ENCODE measurements at places on chromosomes 11 and 22.
A peak's percentile ranks its signal among the peaks of the same experiment; 100 is the strongest.

GRCh38 chr22:20866736-20867135 is 7.9 kb downstream of the SNAP29 start:
- DNase-seq: no peak

- no peak for DNase-seq
Observed at GRCh38 chr11:43578346-43579170, 102.0 kb upstream of the HSD17B12 start.

DNA sequence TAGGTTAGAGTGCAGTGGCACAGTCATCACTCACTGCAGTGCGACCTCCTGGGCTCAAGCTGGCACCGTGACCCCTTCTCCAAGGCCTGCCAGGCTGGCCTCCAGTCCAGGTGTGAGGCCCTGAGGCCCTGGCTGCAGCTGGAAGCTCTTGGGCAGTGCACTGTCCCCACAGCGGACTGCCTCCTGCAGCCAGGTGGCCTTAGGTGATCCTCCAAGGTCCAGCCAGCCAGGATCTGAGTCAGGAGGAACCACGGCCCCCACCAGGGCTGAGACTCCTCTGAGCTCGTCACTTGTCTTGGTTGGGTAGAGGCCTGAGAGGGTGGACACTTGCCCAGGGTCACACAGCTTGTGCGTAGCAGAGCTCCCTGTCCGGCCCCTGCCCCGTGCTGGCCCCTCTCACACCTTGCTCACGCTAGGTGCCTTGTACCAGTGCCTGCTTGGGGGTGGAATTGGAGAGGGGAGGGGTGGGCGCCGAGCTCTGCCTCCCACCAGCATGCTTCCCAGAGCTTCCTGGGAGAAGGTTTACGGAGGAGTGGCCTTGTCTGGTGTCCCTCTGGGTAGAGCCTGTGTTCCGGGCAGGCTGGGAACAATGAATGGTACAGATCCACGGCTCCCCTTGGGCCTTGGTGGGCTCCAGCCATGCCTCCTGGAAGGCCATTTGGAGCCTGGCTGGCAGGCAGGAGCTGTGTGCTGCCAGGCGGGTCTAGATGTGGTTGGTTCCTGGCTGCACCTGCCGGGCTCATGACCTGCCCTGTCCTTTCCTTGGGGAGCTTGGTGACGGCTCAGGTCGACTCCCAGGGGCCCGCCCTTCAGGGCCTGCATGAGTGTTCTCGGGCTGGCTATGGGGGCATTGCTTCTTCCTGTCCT is 20.6 kb downstream of the KCNQ1 start:
- DNase-seq: no peak

- no peak for DNase-seq
Observed at GRCh38 chr22:45163099-45163450, 650 bp upstream of the NUP50 start.

DNA sequence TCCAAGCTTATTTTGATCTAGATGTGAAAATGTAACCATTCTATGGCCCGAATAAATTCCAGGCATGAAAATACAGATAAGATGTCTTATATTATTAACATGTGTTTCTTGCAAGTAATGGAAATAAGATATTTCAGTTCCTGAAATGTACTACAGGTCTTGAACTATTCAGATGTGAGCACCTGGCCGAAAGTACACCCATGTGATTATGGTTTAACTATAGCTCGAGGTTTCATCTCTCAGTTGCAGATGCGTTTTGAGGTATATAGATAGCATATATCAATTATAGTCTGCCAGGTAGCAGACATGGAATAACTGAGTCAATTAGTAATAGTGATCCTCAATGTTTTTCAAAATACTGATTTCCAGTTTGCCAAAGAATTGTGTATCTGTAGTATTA is 68.3 kb downstream of the DDIAS start:
- no peak for DNase-seq

DNA sequence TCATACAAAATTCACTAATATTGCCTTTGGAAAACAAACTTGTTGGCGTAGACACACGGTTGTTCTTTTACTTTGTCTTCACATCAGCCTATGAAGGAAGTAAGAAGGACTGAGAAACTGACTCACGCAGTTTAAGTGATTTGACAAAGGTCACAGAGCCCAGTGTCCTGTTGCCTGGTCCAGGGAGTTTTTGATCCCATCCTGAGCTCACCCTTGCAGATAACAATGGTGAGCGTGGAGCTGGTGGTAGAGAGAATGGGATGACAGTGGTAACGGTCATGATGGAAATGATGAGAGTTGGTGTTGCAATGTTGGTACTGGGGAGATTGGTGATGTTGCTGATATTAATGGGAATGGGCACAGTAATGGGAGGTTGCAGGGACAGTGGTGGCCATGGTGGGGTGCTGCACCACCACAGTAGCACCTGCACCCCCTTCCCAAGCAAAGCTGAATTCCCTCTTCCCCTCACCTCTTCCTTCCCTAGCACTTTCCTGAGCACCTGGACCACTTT is 22.0 kb downstream of the CREB3L1 start:
- no peak for DNase-seq

GRCh38 chr11:106464728-106465127 is 387.3 kb downstream of the AASDHPPT start:
- DNase-seq: no peak

GRCh38 chr22:43232445-43232844 is 45.5 kb upstream of the TTLL12 start:
- no peak for DNase-seq

DNA sequence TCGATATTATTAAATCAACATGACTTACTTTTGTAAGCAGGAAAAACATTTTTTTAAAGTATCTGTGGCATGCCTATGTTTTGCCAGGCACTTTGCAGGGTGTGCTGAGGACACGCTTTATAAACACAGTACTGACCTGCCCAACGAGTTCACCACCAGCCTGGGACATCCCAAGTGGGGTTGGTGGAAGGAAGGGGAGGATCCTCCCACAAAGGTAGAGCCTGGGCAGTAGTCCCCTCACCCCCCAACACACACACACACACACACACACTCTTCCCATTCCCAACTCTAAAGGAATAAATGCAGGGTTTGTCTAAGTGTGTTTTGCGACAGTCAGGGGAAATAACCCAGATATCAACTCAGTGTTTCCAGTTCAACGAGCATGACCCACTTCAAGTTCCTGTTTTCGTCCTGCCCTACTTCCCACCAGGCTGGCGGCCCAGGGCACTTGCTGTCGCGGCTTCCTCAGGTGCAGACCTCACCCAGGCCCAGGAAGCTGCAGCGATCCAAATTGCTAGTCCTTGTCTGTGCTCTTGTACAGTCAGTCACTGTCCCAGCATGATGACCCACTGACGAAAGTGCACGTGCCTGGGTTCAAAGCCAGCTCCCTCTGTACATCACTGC is 3.1 kb downstream of the CERK start:
- DNase-seq: peak; percentile 26

- peak; percentile 81 for DNase-seq
Observed at GRCh38 chr22:46006379-46007002, 29.5 kb upstream of the WNT7B start.

DNA sequence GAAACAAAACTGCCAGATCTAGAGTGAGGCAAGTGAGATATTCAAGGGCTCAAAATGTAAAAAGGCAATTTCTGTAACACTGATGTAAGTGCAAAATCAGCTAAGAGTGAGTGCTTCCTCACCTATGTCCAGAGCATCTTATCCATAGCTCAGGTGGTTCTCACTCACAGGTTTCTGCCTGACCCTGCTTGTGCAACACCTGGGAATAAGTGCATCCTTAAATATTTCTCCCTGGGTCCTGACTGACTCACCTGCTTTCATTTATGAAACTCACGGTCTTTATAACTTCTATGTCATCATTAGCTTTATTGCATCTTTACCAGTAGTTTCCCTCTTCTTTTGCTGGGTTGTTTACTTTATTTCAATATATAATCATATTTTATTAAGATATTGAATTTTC is 260.6 kb downstream of the CNTN5 start:
- DNase-seq: no peak

DNA sequence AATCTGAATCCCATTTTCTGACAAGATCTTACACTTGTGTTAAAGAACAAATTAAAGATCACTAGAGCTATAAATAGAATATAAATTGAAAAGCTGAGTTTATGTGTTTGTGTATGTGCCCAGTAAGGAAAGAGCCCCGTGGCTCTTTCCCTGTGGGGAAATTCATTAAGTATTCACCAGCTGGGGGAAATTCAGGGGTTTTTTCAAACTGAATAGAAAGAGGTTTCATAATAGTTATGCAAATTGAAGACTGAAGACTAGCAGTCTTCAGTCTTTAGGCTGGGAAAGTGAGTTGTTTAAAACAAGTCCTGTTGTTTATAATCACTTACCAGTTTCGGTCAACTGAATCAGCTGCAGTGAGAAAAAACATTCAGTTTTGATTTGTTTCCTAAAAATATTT is 11.3 kb upstream of the MS4A7 start:
- no peak for DNase-seq

- no peak for DNase-seq
Observed at GRCh38 chr11:115151010-115151409, 353.2 kb downstream of the CADM1 start.

DNA sequence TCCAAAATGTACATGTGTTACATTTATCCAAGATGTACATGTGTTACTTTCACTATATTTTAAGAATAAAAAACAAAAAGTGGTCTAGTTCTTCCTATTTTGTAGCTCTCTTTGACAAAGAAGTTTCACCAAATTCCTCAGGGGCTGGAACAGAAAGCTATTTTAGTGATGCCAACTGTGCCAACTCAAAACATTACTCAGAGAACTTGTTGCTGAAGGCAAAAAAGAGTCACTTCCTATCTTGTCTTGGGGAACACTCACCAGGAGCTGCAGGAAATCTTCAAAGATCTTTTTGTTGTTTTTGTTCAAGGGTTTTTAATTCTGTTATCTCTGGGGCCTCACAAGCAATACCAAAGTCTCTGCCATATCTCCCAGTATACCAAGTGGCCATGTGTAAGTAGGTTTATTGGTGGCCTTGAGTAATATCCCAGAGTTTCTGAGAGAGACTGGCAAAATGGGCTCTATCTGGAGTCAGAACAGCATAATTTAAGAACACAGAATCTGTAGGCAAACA is 13.6 kb upstream of the EED start:
- no peak for DNase-seq

DNA sequence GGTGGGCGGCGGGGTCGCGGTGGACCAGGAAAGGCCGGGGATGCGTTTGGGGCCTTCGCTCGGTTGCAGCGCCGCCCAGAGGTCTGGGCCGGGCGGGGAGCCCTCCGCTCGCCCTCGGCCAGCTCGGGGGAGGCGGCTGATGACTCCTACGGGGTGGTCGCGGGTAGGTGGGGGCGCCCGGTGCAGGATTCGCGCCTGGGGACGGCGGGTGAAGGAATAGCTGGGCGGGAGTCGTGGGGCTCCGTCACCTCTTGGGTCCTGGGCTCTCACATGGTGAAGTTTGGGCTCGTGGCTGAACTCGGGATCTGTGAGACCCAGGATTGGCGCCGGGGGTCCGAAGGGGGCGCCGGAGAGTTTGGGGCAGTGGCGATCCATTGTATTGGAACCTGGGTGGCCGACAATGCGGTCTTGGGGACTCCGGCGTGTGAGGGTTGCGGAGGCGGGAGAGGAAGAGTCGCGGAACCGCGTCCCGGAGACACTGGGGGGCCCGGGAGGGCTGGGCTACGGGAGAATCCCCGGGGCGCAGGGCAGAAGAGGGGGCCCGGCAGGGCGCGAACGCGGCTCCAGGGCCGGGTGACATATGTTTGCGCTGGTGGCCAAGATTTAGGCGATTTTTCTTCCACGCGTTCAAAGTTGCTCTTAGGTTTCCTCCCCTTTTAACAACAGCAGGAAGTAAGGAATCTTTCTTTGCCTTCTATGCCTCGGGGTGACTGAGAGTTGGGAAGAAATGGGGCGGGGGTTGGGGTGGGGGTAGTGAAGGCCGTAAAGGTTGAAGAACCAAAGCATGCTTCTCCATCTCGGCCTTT is 935 bp downstream of the QSER1 start:
- DNase-seq: peak; percentile 32

DNA sequence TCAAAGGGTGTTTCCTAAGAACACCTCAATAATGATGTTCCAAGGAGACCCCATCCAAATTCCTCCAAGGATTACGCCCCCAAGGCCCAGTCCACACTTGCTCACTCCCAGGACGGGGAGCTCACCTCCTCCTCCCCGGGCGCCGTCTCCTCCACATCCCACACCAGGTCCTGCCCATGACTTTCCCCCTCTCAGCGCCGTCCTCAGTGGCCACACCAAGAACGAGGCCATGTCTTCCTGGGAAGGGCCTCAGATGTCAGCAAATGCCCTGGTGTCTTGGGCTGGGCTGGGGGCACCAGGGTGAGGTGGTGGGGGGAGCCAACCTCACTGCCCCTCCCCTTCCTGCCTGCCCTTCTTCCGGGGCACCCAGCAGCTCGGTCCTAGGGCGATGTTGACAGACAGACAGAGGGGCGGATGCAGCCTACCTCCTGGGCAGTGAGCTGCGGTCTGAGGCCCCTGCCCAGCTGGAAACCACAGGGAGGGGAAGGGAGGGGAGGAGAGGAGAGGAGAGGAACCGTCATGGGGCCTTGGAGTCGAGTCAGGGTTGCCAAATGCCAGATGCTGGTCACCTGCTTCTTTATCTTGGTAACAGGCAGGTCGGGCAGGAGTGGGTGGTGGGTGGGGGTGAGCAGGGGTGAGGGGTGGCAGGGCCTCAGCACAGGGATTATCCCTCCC is at the start of the genes C11orf21 and TSPAN32:
TSS of gene C11orf21 (minus strand) at position 288 of the 675 bp plus-strand sequence. CDS start at position 178, 110 bp downstream.
TSS of gene TSPAN32 (plus strand) at position 383 of the 675 bp plus-strand sequence. CDS start at position 520, 137 bp downstream.
- DNase-seq: no peak

- no peak for DNase-seq
Observed at GRCh38 chr11:133942577-133942976, 14.2 kb downstream of the IGSF9B start.

DNA sequence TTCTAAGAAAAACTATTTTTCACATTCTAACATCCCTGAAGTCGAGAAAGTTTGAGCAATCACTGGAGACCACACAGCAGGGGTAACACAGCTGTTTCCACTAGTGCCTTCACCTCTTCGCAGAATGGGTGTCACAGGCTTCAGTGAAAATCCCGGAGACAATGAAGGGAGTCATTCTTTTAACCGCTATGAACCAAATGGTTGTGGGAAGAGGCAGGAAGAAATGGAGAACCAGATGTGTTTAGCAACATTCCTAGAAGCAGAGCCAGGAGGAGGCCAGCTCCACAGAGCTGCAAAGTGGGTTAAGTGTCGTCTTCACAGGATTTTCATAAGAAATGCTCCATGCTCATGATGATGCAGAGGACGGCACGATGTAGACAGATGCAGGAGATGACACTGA is 221.1 kb downstream of the LARGE1 start:
- DNase-seq: no peak

DNA sequence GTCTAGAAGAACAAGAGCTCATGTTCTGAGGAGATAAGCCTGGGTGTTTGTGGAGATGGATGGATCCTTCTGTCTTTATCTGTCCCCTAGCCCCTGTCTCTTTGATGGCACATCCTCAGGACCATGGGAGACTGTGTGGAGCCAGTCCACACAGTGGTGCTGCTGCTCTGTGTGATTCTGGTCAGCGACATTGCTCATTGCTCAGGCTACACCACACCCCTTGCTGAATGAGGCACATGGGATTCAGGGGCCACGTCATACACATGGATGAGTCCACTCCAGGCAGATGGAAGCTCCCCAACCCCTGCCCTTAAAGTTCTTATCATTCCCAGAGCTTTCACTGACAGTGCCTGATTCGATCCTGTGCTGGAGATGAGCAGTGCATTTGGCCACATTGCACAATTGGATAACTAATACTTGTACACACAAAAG is 222.2 kb downstream of the NAV2 start:
- no peak for DNase-seq

GRCh38 chr11:65932558-65932919 is 12.7 kb upstream of the TSGA10IP start:
- DNase-seq: no peak

- no peak for DNase-seq
Observed at GRCh38 chr22:46021577-46021976, 44.6 kb upstream of the WNT7B start.
